ENCODE measurements at places on chromosomes 3 and 15. TPM values are rescaled to one million over a fixed set of nuclear protein-coding genes. Genes with fewer than 3 reads are reported as not detected.

CLDN16 gene
- polyA plus RNA-seq = not detected

TMOD3 gene
- polyA plus RNA-seq = 16.5 TPM

DNA sequence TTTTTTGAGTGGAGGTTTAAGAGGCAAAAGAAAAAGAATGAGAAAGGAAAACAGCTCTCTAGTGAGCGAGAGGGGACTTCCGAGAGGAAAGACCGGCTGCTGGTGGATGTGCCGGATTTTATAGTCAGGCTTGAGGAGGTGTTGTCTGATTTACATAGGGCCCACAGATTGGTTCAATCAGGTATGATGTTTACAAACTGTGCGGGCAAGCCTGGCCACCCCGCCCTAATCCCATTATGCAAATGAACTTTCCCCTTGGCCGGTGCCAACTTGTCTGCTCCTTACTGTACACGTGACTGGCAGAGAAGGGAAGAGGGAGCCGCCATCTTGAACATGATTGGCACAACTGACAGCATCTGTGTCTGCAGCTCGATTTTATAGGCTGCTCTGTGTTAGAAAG lies 44.7 kb downstream of the FAM43A start:
- no peak for DNase-seq

FOXL2NB gene
- polyA plus RNA-seq = 0.07 TPM

DNA sequence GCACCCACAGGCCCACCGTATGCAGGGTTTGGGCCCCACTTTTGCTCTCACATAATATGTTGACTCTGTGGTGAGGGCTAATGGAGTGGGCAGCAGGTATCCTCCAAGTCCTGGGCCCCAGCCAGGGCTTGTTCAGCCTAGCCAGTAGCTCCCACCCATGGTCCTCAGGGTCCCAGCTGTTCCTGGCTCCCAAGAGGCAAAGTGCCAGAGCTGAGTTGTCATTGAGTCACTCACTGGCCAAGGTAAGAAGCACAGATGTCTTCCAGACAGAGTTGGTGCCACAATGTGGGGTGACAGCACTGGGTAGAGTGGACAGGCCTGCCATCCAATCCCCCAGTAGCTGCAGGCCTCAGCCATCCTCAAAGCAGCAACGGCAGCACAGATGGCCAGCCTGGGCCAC lies 4.3 kb downstream of the SHF start:
- no peak for DNase-seq

GRCh38 chr3:186605078-186605477 lies 7.8 kb upstream of the AHSG start:
- DNase-seq = no peak

- DNase-seq = no peak
These were observed 33.2 kb downstream of the ZDHHC19 start for GRCh38 chr3:196177967-196178366.

- no peak for DNase-seq
These were observed at the start of gene TTLL13 for GRCh38 chr15:90249203-90249863. TSS of gene TTLL13 (plus strand) at chr15:90249556. CDS start at chr15:90250631, 1,075 bp downstream.

DNA sequence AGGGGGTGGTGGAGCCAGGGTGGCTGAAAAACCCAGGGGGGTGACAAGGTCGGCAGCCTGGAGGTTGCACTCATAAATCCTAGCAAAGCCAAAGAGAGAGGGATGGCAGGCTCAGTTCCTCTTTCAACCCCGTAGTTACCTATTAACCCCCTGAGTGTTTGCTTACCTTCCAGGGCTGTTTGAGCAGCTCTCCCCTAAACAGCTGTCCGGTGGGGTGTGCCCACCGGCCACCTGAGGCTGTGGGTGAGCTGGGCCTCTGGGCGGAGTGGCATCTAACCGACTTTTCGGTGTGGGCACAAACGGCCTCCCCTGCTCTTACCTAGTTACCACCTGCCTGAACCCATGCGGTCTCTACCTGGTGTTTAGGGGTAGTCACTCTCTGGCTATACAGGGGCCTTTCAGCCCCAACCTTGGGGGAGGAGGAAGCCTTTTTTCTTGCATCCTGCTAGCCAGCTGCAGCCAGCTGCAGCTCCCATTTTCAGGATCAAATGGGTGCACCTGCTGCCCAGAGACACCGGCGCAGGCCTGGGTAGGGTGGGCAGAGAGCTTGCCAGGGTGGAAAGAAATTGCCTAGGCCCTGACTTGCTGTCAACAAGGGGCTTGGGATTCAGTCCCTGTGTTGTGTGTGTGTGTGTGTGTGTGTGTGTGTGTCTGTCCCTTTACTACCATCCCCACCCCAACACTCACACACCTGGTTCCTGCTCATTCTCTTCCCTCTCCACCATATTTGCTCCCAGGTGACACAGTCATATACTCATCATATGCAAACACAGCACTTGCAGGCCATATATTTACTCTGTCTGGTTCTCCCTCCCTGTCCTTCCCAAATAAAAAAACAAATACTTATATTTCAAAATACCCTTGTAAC lies 3.7 kb downstream of the DLL4 start:
- DNase-seq = no peak

MYLK gene
- polyA plus RNA-seq = 734 TPM

All from BJ (cell line).